ENCODE measurements at places on chromosomes 3 and 15.
A peak's percentile ranks its signal among the peaks of the same experiment; 100 is the strongest.

DNA sequence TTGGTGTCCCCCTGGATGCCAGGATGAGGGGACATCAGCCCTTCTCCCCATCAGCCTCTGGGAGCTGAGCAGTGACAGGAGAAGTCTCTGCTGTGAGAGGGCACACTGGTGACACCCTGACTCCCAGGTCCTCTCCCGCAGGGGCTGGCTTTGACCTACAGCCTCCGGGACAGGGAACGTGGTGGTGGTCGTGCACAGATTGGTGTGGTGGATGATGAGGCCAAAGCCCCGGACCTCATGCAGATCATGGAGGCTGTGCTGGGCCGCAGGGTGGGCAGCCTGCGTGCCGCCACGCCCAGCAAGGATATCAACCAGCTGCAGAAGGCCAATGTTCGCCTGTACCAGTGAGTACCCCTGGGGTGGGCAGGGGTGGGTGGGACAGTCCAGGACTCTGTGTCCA is 6.8 kb downstream of the VILL start:
- no peak for DNase-seq

DNA sequence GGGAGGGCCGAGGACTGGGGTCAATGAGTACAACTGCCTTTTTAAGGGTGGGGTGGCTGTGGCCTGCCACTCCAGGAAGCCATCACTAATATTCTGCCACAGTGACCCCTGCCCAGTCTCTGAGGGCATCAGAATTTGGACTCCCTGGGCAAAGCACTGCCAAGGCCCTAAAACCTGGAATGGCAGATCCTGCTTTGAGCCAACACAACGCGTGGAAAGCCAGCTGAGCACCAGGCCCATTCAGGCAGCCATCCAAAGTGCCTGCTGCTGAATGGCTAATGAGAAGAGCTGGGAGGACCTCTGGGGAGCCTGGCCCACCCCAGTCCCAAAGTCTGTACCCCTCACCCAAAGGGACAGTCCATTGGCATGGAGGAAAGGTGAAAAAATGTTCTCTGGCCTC is 5.0 kb downstream of the TWF2 start:
- no peak for DNase-seq

GRCh38 chr15:92910451-92910850 is 10.3 kb downstream of the CHD2 start:
- DNase-seq, result no peak

- DNase-seq, result no peak
Observed at GRCh38 chr3:197961582-197961945, 1.5 kb downstream of the LMLN start.

DNA sequence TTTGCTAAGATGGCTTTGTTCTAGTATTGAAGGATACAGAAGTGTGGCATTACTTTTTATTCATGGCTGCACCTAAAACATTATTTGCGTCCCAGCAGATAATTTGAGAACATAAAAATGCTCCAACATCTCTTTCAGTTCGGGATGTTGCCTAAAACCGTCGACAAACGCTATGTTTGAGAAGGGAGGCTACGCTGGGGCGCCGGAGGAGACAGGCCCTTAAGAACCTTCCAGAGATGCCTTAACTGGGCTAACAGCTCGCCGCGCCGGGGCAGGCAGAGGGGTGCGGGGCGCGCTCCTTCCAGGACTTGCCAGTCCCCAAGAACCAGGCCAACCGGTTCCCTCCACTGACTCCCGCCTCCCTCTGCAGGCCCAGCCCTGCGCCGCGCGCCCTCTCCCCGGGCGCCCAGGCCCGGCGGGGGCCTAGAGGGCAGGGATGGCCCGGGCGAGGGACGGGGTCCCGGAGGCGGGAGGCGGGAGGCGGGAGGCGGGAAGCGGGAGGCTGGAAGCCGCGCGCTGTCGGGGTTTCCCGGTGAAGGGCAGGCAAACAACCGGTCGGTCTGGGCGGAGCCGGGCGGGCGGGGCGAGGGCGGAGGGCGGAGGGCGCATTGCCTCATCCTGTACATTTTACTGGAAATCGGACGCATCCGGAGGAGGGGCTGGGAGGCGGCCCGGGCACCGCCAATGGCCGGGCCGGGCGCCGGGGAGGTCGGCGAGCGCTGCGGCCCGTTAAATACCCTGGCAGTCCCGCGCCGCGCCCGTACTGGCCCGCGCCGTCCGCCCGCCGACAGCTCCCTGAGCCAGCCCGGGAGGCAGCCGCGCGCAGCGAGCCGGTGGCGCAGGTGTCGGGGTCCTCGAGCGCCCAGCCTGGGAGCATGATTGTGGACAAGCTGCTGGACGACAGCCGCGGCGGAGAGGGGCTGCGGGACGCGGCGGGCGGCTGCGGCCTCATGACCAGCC is at the start of gene NFKBIZ:
TSS of gene NFKBIZ (plus strand) at position 761 of the 960 bp plus-strand sequence. CDS start at position 876, 115 bp downstream.
- peak; percentile 88 for DNase-seq

GRCh38 chr3:140355481-140355880 is 322.4 kb upstream of the TRIM42 start:
- no peak for DNase-seq

GRCh38 chr3:46948830-46949671 is 27.5 kb downstream of the CCDC12 start:
- no peak for DNase-seq

DNA sequence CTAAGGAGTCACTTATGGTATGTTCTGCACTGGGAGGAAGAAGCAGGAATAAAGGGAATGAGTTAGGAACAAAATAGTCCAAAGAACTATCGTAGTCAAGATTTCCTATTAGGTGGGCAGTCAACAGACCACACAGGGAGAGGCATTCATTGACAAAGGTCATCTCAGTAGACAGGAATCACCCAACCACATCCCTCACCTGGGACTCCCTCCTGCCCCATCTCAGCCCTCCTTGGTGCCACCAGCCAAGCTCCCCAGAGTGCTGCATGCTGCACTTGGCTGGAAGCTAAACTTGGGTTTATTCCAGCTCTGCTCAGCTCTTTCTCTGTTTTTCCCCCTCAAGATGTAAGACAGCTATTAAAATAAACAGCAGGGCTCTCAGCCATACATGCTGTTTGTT is 72.3 kb upstream of the CTNNB1 start:
- no peak for DNase-seq

DNA sequence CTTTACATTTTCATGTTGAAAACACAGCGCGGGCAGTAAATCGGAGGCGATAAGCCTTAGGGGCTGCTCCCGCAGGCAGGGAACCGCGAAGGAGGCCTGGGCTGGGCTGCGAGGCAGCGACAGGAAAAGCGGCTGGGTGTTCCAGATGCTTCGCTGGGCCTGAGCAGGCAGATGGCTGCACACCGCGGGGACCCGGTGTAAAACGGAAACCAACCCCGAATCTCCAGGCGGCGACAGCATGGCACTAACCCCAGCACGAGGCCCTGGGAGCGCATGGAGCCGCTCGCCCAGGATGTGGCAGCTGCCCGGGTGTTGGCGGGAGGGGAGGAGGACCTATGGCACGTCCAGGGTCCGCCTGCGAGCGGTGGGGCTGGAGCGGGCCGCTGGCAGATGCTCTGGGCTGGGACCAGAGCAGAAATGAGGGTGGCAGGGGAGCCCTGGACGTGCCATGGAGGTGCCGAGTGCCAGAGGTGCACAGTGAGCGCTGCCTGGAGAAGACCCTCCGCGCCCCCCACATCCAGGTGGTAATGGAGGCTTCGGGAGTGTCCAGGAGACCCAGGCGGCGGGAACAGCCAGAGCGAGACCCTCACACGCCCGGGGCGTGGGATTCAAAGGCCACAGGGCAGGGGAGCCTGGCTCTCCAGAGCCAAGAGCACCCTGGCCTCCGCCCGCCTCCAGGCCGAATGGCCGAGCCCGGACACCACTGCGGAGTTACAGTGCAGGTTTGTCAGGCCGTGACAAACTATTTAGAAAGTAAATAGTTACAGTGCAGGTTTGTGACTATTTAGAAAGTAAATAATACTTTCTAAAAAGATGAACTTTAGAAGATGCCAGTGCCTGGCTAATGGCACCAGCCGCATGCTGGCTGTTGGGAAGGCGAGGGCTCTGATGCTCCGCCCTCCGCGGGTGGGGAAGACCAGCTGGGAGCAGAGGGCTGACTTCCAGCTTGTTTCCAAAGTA is 293.6 kb downstream of the OCA2 start:
- DNase-seq, result no peak

GRCh38 chr15:91694131-91694830 is 159.2 kb upstream of the SLCO3A1 start:
- no peak for DNase-seq

DNA sequence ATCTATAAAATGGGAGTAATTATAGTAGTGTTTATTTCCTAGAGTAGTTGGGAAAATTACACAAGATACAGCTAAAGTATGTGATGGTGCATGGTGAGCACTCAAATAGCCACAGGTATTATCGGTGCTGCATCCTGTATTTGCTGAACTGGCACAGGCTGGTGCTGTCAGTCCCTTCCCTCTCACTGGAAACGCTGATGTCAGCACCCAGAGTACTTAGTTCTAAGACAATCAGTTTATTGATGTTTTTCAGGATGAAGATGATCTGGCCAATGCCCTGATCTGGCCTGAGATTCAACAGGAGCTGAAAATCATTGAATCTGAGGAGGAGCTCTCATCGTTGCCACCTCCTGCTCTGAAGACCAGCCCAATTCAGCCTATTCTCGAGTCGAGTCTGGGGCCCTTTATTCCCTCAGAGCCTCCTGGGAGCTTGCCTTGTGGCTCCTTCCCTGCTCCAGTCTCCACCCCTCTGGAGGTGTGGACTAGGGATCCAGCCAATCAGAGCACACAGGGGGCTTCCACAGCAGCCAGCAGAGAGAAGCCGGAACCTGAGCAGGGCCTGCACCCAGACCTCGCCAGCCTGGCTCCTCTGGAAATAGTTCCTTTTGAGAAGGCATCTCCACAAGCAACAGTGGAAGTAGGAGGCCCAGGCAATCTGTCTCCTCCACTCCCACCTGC is 49.7 kb downstream of the TMEM39A start:
- DNase-seq, result no peak

- DNase-seq, result no peak
Observed at GRCh38 chr15:73626072-73626471, 7.1 kb downstream of the NPTN start.

DNA sequence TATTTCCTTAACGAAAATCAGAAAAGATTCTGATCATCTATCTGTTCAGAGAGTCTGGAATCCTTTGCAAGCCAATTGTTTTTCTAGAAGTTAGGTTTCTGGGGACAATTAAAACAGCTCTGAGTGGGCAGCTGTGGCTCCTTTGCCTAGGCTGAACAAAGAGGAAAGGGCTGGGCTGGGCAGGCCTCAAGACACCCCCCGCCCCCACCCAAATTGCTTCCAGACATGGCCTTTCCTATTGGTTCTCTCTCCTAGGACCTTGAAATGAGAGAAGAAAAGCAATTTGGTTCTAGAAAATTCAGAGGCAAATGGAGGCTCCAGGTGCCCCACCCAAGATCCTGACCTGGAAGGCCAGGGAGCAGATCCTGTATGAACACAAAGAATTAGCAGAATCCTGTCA is 2.3 kb upstream of the ADPGK start:
- DNase-seq, result no peak

DNA sequence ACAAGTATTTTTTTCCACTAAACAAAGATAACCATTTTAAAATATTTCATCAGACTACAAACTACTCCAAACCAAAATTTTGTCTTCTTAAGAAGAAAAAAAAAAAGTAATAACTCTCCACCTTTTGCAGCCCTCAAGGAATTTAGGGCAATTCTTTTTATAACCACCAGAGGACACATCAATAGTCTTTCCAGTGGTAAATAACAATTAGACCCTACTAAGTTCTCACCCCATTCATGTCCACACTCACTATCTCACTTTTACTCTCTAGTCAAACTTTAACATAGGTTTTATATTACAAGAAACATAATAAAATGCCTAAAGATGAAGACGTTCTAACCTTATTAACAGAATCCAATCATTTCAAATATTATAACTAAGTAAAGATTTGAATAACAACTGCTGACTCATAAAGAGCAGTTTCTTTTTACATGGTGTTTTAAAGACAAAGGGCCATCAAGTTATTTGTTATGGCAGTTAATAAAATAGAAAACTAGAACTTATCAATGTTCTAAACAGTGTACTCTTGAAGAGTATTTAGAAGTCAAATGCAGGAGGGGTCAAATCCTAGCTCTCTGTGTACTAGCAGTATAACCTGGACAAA is 33.0 kb downstream of the CCDC39 start:
- no peak for DNase-seq

DNA sequence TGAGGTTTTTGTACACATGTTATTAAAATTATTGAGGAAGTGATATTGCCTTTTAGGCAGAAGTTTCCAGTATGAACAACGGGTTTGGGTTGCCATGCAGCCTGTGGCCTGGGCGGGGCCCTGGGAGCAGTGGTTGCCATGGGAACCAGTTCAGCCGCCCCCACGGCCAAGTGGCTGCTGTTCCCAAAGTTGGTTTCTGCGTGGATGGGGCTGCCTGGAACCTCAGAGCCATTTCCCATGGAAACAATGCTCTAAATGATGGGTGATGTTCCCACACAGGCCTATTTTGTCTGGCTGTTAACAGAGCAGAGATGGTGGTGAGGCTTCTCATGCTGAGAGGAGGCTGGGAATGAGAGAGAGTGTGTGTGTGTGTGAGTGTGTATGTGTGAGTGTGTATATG is 19.5 kb downstream of the MRAS start:
- no peak for DNase-seq

DNA sequence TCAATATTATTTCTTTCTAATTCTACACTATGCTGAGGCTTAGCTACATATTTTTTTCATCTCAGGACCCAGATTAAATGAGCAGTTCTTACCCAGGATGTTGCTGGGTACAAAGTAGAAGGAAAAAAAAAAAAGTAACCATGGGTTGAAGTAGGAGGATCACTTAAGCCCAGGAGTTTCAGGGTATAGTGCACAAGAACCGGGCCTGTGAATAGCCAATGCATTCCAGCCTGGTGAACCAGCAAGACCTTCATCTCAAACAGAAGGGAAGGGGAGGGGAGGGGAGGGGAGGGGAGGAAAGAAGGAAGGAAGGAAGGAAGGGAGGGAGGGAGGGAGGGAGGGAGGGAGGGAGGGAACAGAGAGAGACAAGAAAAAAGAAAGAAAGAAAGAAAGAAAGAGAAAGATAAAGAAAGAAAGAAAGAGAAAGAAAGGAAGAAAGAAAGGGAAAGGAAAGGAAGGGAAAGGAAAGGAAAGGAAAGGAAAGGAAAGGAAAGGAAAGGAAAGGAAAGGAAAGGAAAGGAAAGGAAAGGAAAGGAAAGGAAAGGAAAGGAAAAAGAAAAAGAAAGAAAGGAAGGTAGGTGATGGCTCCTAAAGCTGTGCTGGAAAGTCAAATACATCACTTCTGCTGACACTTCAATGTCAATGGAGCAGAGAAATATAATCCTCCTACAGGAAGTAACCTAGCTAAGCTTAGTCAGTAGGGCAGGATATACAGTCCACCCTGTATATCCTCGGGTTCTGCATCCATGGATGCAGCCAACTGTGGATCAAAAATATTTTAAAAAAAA is 206.8 kb upstream of the TGFBR2 start:
- no peak for DNase-seq

- DNase-seq, result no peak
Observed at GRCh38 chr3:168574455-168575158, 478.9 kb upstream of the GOLIM4 start.

DNA sequence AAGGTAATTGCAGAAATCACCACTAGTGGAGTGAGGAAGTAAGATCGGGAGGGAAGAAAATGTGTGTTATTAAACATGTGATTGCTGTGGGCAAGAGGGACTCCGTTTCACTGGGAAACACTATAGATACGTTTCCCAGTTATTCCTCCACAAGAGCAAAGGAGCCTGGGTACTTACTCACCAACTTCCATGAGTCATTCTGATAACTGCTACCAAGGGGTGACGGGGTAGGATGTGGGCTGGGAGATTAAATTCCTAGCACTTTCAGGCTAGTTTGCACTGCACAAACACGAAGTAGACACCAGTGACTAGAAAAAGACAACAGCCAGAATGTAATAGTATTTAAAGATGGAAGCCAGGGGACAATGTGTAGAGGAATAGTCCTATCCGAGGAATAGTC is 812.9 kb upstream of the CFAP20DC start:
- DNase-seq, result no peak

GRCh38 chr3:64977308-64978100 is 289.7 kb upstream of the ADAMTS9 start:
- no peak for DNase-seq

Measured in stimulated activated CD8-positive, alpha-beta memory T cell treated with anti-CD3 and anti-CD28 coated beads, Interleukin-7, amount 100 ng/mL, for 1 hour (primary cell).